Left cardiac atrium (tissue), 4 donors: ENCODE measurements at places on chromosomes 5 and 9. TPM values are rescaled to one million over a fixed set of nuclear protein-coding genes. Genes with fewer than 3 reads are reported as not detected.
A peak's percentile ranks its signal among the peaks of the same experiment; 100 is the strongest.

DNA sequence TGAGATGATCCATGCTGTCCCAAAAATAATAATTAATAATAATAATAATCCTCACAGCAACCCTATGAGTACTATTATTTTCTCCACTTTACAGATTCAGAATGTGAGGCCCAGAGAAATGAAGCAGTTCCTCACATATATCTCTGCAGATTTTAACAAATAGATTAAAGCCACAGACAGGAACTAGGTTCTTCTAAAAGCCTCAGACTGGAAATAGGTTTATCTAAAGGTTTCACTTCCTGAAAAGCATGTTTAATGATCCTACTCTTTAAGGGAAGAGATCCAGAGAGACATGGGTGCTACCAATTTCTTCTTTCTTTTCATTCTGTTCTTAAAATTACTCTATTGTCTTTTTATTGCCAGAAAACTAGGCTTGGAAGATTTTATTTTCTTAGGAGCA, 1079.4 kb upstream of the COX7C start:
- DNase-seq = no peak

DNA sequence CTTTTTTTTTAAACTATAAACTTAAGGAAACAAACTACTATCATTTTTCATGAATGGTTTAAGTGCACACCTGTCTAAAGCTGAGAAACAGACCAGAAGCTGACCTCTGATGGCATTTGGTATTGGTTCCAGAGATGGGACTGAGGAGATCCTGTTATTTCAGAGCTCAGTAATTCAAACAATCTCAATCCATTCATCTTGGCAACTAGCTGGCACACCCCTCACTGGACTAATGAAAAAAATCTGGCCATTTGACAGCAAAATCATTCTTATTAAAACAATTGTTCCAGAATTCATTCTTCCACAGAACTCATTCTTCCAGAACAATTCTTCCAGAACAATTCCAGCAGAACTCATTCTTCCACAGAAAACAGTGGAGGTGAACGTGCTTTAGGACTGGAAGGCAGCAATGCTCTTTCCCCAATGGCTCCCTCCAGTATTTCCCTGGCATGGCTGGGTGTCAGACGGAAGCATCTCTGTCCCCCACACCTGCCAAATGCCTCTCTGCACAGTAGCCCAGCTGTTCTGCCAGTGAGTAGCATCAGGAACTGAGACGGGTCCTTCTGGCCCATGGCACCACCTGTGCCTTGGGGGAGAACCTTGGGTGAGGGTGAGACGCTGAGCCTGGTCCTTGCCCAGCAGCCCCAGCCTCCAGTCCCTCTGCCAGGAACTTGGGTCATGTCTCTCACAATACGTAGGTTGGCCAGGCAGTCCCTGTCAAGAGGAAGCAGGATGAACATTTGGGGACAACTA, 87.5 kb upstream of the EQTN start:
- no peak for DNase-seq

DNA sequence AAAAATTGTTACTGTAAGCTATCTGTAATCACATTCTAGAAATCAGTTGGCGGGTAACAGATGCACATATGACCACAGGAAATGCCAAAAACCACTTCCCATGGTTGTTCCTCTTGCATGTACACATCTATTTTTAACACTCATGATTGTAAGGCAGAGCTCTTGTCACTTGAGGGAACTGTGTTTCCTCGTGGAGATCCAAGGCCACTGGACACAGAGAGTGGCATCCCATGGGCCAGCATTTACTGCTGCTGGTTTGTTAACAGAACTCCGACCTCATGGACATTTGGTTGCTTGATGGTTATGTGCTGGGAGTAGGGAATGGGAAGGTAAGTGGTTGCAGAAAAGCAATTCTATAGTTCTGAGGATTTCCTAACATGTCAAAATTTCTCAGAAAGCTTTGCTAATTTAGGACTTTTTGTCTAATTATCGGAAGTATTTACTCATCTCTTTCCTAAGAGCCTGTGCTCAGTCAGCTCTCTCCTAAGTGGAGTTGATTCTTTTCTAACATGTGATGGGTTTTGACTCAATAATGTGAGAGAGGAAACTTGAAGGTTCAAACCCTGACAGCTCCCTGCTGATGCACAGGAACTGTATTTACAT, 202.0 kb upstream of the NR3C1 start:
- DNase-seq = no peak

DNA sequence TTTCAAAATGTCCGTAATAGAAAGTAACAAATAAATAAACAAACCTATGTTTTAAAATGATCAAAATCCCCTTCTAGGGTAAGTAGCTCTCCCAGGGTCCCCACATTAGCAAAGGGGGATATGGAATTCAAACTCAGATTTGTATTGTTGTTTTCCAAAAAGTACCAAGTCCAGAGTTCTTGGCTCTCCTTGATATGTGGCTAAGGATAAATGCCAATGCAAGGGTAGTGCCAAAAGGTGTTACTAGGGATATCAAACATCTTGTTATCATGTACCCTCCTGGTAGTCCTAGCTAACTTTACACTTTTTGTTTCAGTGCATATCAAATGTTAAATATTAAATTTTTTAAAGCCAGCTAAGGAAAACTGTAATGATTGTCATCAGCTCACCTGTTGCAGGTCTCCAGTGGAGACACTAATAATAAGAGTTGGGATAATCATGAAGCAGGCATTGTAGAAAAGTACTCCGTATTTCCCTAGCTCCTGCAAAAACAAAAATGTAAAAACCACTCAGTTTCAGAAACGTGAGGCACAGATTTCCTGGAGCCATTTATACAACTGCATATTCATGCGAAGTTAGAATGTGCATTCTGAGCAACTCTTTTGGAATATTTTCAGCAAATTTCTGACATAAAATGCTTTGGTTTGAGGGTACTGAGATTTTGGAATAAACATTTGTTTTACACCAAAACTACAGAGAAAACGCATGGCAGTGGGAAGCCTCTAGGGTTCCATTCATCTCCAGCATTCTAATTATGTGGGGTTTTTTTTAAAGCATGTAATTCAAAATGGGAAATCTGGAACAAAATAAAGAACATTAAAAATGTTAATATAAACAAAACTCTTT, 39.8 kb downstream of the SLC35D2 start:
- no peak for DNase-seq

GRCh38 chr5:22242532-22242931, 610.6 kb downstream of the CDH12 start:
- no peak for DNase-seq

The SLC25A2 gene
- total RNA-seq = not detected

DNA sequence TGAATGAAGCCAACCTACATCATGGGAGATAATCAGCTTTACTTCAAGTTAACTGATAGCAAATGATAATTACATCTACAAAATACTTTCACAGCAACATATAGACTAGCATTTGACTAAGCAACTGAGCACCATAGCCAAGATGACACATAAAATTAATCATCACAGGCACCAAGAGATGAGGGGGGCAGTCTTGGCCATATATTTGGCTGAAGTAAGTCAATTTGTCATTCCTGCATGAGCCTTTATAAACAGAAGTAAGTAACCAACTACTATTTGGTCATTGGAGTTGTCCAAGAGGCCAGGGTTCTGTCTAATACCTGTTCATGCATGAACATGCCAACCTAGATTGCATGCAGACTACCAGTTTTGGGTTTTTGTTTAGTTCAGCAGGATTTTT, 53.6 kb downstream of the PDCD1LG2 start:
- no peak for DNase-seq

The OLFM1 gene
- 13.9 TPM for total RNA-seq

DNA sequence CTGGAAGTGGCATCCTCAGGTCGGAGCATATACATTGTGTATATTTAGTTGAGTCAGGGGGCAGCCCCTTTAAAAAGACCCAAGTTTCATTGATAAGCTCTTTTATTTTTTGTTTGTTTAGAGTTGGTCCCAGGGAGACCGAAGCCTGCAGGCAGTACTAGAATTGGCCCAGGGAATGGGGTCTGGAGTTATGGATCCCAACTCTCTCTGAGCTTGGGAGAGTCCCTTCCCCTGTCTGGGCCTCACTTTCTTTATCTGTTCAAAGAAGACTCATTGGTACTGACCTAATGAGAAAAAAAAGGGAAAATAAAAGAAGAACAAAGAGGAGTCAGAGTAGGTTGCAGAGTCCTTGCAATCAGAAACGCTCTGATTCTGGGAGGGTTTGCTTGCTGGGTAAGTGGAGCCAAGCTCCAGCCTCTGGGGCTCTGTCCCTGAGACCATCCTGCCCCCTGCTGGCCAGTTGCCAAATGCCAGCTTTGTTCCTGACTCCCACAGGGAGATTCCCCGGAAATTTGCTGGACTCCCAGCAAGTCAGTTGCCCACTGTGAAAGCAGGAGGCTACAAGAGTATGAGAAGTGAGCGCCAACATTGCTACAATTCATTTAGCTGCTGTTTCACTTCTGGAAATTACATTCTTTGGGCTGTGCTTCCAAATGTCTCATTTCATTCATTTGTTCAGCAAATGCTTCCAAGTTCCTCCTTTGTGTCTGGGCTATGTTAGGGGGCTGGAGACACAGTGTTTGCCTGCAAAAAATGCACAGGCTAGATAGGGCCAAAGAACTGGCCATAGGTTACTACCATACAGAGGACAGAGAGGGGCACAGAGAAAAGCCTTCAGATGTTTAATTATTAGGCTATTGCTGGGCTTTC, 156.2 kb downstream of the MELK start:
- DNase-seq = peak; percentile 41

GRCh38 chr5:84374568-84374967, 10.1 kb downstream of the EDIL3 start:
- DNase-seq = no peak

GRCh38 chr5:109750463-109750862, 60.7 kb downstream of the MAN2A1 start:
- no peak for DNase-seq

- no peak for DNase-seq
Observed at GRCh38 chr5:150078802-150079689, 7.3 kb downstream of the CSF1R start.

The SPEF2 gene
- 2.8 TPM for total RNA-seq

The OMD gene
- 5.8 TPM for total RNA-seq

The MYMK gene
- total RNA-seq = not detected

GRCh38 chr9:124139001-124139400, 118.7 kb upstream of the NEK6 start:
- DNase-seq = no peak

The SERF1A gene
- 3.6 TPM for total RNA-seq

The JAKMIP2 gene
- total RNA-seq = 0.53 TPM

GRCh38 chr9:13810510-13810909, 503.4 kb downstream of the NFIB start:
- no peak for DNase-seq

The LCN2 gene
- 0.38 TPM for total RNA-seq

DNA sequence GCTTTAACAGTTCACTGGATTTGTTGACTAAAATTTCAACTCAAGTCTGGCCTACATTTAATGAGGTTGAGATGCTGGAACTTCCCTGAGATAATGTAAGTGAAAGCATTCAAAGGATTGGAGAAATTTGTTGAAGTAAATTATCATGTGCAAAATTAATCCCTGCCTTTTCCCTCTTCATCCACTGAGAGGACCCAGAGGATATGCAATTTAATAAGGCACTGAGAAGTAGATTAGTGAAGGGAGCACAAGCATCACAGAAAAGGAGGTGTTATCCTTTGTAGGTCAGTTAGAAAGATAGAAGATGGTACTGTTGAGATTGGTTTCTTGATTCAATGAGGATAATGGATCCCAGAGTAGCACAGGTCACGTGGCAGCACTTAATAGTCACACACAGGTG, 42.6 kb upstream of the ANKRD31 start:
- no peak for DNase-seq

The ZDHHC11B gene
- total RNA-seq = 15.4 TPM

DNA sequence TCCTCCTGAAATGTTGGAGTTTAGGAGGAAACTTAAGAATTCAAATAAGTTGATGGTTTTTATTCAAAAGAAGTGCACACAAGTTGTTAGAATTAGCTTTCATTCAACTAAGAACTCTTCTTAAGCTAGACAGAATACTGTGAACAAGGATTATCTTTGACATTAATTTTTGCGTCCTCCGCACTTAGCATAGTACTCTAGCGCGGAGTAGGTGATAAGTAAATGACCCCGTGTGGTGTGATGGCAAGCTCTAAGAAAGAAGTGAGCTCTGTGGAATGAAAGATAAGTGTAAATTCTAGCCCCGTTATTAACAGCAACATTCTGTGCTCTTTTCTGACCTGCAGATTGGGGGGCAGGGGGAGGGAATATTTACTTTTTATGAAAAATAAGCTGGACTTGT, 1.0 kb downstream of the BRIX1 start:
- DNase-seq = no peak

The ORM2 gene
- total RNA-seq = 1.6 TPM

DNA sequence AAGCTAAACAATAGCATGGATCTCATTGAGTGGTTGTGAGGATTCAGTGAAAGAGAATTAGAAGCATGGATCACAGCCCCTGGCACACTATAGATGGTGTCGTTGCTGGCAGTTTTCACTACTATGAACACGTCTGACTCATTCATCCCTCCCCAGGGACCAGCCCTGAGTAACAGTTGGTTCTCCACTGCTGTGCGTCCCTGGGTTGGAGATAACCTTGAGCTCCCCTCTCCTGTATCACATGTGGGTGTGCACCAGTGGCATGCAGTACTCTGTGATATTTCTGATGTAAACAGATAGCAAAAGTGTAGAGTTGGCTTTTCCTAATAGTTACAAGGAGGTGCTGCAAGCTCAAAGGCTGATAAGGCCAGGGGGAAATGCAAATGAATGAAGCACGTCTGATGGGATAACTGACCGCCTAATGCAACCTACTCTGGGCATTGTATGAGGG, 8.8 kb upstream of the LCP2 start:
- DNase-seq = peak; percentile 86

- no peak for DNase-seq
Observed at GRCh38 chr9:103731541-103731940, 362.6 kb upstream of the SMC2 start.

The CDO1 gene
- total RNA-seq = 12.9 TPM

DNA sequence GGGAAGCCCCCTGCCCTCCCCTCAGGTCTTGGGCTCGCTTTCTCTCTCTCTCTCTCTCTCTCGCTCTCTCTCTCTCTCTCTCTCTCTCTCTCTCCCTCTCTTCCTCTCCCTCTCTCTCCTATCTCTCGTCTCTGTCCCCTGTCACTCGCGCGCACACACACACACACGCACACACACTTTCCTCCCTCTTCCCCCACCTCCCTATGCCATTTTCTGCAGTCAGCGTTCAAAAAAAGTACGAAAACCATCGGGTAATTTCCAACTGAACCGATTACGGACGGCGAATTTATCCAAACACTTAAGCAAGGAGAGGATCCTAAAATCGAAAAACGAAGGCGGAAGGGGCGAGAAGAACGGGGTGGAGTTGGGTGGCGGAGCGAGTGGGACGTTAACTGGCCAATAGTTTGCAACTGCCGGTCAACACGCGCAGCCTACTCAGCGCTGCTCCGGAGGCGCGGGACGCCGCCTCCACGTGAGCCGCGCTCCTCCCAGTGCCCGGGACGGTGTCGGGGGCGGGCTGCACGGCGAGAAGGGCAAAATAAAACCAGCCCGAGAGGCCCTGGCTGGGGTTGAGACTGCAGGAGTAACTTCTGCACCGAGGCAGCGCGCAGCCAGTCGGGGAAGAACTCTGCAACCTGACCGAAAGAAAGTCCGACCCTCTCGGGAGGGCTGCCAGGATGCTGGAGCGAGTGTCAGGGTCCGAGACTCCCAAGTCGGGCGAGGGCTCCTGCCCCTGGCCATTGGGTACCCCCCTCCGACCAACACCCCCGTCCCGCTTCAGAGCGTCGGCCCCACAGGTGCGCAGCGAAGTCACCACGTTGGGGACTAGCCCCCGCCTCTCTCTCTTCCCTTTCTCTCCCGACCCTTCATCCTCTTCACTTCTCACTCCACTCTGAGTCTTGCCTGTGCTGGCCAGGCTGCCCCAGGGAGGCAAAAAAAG, 24.9 kb upstream of the ELAVL2 start:
- peak; percentile 20 for DNase-seq
